ENCODE measurements at places on chromosomes 1 and 21. TPM values are rescaled to one million over a fixed set of nuclear protein-coding genes. Genes with fewer than 3 reads are reported as not detected.

The DTL gene
- 17.4 TPM for total RNA-seq

The AP4B1 gene
- 8.7 TPM for total RNA-seq

The GLIS1 gene
- total RNA-seq, result 0.05 TPM

The MMP23B gene
- 1.2 TPM for total RNA-seq

The TIPRL gene
- total RNA-seq, result 34.2 TPM

The TNNI3K gene
- not detected for total RNA-seq

The CCDC185 gene
- not detected for total RNA-seq

The JAM2 gene
- total RNA-seq, result not detected

The MEX3A gene
- 1.6 TPM for total RNA-seq

The OPTC gene
- not detected for total RNA-seq

The FAM72D gene
- total RNA-seq, result 6.9 TPM

The SPAG17 gene
- total RNA-seq, result not detected

The ARTN gene
- total RNA-seq, result 0.41 TPM

The NBPF12 gene
- total RNA-seq, result 6.6 TPM

The SYT11 gene
- total RNA-seq, result 1.2 TPM

The WNT3A gene
- not detected for total RNA-seq

The SHE gene
- total RNA-seq, result 0.10 TPM

The FCRL6 gene
- total RNA-seq, result not detected

The RAB25 gene
- total RNA-seq, result not detected

The CCDC27 gene
- total RNA-seq, result not detected

The PPFIA4 gene
- 0.32 TPM for total RNA-seq

The NPR1 gene
- 1.6 TPM for total RNA-seq

The FTCD gene
- not detected for total RNA-seq

The NBPF4 gene
- not detected for total RNA-seq

The PTPN14 gene
- 13.6 TPM for total RNA-seq

The ATP6V1G3 gene
- not detected for total RNA-seq

The HYI gene
- 16.2 TPM for total RNA-seq

The AMIGO1 gene
- 1.3 TPM for total RNA-seq

The RASSF5 gene
- total RNA-seq, result 1.1 TPM

The KRTAP10-4 gene
- not detected for total RNA-seq

The ST6GALNAC3 gene
- total RNA-seq, result 0.77 TPM

The PGBD5 gene
- 0.37 TPM for total RNA-seq

The DPH5 gene
- 28.3 TPM for total RNA-seq

The GPR161 gene
- 10.8 TPM for total RNA-seq

The HFM1 gene
- 0.06 TPM for total RNA-seq

The LCE1C gene
- total RNA-seq, result not detected

The SLAMF9 gene
- total RNA-seq, result 0.34 TPM

The PROK1 gene
- not detected for total RNA-seq

The BARHL2 gene
- not detected for total RNA-seq

The CELA3B gene
- not detected for total RNA-seq

The PALMD gene
- 0.37 TPM for total RNA-seq

The TFF2 gene
- total RNA-seq, result not detected

The SAMD13 gene
- total RNA-seq, result 0.58 TPM

The KIF2C gene
- 39.3 TPM for total RNA-seq

The ASTN1 gene
- total RNA-seq, result not detected

The RNF2 gene
- total RNA-seq, result 17.4 TPM

The CNR2 gene
- not detected for total RNA-seq

The HPDL gene
- 3.6 TPM for total RNA-seq

The TDRD5 gene
- not detected for total RNA-seq

The ZNF281 gene
- 48.9 TPM for total RNA-seq

The SLC22A15 gene
- 0.94 TPM for total RNA-seq

The PRDX6 gene
- total RNA-seq, result 321 TPM

The CHAF1B gene
- 11.8 TPM for total RNA-seq

The GJA8 gene
- not detected for total RNA-seq

The KCNK2 gene
- not detected for total RNA-seq

The SERTAD4 gene
- total RNA-seq, result 0.50 TPM
